ENCODE measurements at places on chromosomes 11 and 22.

DNA sequence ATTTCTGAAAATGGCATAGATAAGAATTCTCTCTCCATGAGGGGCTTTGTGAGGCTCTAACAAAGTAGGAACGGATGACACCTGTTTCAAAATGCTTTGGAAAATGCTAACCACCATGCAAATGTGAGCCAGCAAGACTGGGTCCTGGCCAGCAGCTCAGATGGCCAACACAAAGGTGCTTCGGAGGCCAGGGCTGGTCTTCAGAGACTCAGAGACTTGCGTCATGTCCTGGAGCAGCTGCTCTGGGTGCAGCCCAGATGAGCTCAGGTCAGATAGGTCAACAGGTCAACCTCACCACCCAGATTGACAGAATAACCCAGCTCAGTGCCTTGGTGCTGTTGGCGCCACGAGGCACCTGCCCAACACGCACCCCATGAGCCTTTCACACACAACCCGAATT is 12.0 kb upstream of the TMEM121B start:
- no peak for DNase-seq

GRCh38 chr11:61187505-61188130 is 15.7 kb upstream of the PGA3 start:
- peak; percentile 84 for DNase-seq

DNA sequence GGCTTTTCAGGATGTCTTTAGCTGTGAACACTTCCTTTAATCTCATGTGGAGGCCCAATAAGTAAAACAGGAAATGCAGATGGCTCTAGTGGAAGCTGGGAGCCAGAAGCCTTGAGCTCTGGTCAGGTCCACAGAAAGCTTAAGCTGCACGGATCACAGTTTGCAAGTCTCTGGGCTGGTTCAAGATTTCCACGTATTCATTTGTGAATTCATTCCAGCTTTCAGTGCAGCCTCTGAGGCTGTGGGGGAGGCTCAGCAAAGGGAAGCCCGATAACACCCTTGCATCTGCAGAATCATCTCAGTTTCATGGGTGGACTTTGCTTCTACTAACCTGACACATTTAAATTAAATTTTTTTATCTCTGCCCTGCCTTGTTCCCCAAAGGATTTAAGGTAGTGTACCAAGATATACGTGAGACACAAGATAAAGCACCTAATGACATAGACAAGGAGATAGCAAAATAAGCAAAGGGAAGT is 65.6 kb downstream of the ISX start:
- no peak for DNase-seq

DNA sequence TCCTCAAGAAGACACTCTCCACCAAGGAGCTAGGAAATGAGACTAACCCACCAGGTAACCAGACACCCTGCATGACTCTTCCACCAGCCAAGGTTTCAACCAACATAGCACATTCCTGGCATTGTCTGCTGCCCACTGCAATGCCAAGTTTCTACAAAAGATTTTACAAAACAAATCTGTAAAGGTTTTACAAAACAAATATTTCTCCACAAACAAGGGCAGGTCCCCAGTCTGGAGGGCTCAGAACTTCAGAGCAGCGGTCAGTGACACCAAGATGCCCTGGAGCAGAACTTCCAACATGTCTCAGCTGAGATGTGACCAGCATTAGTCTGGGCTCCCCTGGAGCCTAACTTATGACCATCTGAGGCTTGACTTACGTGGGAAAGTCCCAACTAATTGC is 14.0 kb downstream of the GALNT18 start:
- DNase-seq, result no peak

Data from fibroblast of the aortic adventitia (primary cell).